RKO (cell line): ENCODE measurements at places on chromosomes 3 and 15.

DNA sequence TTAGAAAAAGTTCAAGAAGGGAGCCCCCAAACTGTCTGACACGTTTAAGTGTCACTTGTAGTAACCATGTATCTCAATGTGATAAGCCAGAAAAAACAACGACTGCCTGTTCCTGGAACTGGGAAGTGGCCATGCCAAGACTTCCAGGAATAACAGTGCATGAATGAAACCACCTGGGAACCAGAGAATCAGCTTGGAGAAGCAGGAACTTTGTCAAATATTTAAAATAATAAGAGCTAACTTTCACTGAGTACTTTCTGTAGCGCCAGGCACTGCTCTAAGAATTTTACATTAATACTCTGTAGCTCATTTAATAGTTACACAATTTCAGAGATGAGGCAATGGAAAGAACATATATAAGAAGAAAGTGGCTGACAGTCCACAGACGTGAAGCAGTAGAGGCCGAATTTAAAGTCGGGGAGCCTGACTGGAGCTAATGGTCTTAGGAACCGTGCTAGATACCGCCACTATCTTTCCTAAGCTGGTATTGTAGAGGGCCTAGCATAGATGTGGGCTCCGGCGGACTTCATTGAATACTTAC, 876 bp downstream of the PLSCR1 start:
- DNase-seq = peak; percentile 32

- DNase-seq = no peak
Observed at GRCh38 chr3:130465521-130465920, 51.5 kb upstream of the COL6A6 start.

DNA sequence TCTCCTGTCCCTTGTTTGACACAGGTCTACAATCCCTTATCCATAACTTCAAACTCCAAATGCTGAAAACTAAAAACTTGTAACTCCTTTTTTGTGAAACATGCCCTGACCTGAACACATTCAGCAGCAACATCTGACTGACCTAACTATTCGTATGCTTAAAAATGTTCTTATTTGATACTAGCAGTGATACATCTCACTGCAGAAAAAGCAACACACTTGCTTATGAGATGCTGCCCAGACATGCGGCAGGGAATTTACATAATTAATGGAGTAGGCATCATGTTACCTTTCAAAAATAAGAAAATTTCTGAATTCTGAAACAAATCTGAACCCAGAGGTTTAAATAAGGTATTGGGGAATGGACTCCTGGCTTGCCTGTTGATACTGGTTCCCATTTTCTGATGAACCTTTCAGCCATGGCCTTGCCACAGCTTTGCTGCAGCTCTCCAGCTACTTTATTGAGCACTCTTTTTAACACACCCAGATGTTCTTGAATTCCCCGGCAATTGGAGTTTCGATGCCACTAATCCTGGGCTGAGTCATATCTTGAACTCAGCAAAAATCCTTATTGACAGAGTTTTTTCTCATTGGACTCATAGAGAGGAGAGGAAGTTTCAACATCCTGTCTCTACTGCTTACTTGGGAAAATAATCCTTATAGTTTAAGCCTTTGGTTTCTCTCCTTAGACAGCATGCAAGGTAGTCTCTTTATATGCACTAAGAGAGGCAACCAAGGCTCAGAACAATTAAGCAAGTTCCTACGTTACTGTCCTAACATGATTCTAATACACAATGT, 296.6 kb upstream of the LMCD1 start:
- DNase-seq = no peak

- no peak for DNase-seq
Observed at GRCh38 chr15:62447742-62448141, 282.7 kb upstream of the C2CD4B start.

DNA sequence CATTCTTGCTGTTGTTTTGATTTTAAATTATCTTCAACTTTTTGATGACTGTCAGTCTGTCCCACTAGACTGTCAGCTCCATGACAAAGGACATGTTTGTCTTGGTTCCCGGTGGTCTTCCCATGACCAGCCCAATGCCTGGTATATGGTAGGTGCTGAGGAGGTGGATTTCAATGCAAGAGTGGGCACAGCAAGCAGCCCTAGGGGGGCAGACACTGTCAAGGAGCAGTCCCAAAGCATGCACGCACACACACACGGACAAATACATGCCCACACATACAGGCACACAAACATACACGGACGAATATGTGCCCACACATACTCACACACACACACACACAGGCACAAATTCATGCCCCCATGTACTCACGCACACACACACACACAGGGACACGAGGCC, 12.0 kb downstream of the KLF15 start:
- no peak for DNase-seq

GRCh38 chr3:133568294-133569014, 5.0 kb upstream of the CDV3 start:
- peak; percentile 81 for DNase-seq

DNA sequence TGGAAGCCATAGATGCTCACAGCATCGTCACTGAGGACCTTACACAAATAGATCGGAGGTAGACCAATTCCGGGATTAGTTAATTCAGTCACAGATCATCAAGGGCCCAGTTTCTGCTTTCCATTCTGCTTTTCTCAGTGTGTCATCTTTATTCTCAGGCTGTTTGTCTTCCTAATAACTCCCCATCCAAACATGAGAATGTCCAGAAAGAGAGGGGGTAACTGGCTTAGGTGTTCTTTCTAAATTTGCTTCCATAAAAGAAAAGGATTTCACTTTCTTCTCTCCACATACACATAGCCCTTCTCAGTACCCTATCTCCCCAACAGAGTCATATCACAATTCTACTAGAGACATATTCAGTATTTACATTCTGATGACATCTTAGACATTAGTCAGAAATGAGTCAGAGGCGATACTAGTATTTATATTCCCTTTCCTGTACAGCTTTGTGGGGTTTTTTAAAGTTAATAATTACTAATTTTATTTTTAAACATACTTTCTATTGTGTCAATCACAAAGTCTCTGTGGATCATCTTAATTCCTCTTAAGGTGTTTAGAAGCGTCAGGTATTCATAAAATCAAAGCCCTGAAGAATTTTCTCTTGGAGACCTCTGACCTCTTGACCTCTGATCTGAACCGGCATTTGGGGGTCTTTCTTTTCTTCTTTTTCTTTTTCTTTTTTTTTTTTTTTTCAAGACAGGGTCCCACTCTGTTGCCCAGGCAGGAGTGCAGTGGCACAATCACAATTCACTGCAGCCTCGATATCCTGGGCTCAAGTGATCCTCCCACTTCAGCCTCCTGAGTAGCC, 24.3 kb upstream of the IL12A start:
- DNase-seq = peak; percentile 77

DNA sequence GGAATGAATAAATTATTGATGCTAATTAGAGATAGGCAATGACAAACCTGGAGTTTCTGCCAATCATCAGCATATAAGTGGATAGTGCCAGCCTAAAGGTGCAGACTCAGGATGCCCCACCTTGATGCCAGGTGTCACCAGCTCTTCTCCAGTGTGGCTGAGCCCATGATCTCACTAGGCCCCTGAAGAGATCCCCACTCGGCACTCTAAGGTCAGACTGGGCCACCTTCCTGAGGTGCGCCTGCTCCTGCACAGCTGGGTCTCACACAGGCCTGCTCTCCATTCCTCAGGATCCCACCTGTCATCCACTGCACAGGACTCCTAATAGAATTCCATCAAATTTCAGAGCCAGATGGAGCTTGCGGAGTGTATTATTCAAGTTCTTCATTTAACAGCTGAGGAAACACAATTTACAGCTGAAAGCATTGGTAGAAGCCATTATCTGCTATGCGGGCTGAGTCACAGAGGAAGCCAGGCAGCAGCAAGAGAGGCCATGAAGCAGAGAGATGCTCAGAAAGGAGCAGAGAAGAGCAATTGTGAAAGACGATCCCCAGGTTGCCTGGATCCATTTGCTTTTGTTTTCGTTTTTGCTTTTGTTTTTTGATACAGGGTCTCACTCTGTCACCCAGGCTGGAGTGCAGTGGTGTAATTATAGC, 25.1 kb upstream of the FSTL1 start:
- DNase-seq = no peak

DNA sequence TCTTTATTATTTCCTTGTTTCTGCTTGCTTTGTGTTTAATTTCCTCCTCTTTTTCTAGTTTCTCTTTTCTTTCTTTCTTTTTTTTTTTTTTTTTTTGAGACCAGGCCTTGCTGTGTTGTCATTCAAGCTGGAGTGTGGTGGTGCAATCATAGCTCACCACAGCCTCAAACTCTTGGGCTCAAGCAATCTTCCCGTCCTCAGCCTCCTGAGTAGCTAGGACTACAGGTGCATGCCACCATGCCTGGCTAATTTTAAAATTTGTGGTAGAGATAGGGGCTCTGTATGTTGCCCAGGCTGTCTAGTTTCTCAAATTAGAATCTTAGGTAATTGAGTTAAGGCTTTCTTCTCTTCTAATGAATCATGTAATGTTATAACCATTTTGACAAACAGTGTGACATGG, 22.4 kb downstream of the SLMAP start:
- DNase-seq = no peak

- DNase-seq = no peak
Observed at GRCh38 chr3:70431911-70432310, 119.5 kb upstream of the MDFIC2 start.

GRCh38 chr15:57494581-57494980, 97.1 kb upstream of the MYZAP start:
- DNase-seq = no peak

DNA sequence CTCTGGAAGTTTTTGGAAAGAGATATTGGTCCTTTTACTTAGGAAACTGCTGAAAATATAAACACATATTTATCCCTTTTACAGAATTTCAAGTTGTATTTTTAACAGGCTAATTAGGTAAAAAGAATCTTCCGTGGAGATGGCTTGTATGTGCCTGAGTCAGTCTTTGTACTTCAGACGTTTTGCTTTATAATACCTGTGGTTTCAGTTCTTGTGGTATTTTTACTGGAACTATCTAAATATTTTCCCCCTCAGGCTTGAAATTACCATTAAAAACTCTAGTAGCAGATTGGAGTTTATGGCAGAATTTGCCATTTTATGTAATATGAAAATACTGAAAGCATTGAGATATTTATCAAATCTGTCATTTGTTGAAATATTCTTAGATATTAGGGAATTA, 151.6 kb upstream of the CGNL1 start:
- no peak for DNase-seq

DNA sequence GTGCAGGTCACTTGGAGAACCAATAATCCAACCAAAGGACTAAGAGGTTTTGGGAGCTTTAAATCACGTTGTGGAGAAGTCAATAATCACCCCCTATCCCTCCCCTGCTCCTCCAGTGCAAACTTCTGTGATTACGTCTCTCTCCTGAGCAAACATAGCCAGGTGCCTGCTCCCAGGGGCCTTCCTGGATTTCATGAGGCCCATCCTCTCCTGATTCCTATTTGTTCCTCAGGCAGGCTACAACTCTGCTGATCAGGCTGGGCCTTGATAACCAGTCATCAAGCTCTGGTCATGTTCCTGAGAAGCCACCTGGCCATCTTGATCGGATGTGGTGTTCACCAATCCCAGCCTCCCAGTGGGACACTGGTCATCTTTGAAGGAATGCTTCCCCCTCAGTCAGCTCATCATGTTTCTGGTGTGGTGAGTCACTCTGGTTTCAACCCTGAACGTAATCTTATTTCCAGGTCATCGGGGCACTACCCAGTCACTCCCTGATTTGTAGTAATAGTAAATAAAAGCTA, 2.9 kb upstream of the ZNF710 start:
- DNase-seq = peak; percentile 88

DNA sequence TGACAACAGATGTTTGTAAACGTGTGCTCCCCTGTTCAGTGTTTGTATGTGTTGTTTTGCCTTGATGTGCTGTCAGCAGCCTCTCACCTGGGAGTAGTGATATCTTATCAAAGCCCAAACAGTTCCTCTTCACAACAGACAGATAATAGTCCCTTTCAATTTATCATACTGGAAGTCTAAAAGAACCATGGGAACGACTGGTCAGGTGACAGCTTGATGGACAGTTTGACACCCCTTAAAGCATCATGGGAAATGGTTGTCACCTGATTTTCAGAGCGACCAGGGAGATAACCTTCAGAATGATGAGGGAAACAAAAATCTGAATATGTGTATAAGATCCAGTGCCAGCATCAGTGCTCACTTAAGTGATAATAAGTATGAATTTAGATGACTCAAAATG, 146.3 kb upstream of the SOX2 start:
- no peak for DNase-seq

DNA sequence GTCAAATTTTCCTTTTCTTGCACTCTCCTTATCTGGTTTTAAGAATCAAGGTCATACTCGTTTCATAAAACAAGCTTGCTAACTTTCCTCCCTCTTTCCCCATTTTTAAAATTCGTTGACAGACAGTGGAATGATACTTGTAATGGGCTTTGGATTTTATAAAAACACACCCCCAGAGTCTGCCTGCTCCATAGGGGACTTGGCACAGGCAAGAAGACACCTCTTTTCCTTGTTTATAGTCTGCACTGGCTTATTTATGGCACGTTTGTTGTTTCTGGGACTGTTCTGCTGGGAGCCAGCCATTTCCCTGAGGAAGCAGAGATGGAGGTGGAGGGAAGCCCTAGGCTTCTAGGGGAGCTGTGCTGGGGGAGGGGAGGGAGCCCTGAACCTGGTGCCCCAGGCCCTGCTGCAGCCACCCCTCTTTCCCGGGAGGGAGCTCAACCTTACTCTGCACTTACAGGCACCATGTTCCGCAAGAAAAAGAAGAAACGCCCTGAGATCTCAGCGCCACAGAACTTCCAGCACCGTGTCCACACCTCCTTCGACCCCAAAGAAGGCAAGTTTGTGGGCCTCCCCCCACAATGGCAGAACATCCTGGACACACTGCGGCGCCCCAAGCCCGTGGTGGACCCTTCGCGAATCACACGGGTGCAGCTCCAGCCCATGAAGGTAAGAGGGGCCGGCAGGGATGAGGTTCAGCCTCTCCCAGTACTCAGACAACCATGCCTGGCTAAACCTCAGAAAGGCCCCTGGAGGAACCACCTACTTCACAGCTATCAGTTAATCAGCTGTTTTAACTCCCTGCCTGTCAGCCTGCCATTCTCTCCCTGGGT, 18.3 kb downstream of the ANKRD63 start:
- no peak for DNase-seq

DNA sequence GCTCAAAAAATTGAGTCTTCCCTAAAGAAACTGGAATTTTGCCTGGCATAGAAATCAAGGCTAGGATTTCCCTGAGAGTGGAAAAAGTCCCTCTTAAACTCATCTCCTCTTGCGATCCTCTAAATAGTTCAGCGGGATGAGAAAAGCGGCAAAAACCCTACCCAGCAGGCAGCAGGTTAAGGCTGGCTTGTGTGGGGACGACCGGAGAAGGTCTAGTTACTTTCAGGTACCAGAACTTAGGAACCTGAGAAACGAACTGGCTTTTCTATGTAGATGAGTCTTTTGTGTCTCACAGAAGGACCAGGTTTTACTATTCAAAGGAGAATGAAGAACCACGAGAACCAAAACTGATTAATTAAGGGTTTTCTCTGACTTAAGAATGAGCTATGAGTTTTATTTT, 523.7 kb upstream of the TGFBR2 start:
- no peak for DNase-seq

DNA sequence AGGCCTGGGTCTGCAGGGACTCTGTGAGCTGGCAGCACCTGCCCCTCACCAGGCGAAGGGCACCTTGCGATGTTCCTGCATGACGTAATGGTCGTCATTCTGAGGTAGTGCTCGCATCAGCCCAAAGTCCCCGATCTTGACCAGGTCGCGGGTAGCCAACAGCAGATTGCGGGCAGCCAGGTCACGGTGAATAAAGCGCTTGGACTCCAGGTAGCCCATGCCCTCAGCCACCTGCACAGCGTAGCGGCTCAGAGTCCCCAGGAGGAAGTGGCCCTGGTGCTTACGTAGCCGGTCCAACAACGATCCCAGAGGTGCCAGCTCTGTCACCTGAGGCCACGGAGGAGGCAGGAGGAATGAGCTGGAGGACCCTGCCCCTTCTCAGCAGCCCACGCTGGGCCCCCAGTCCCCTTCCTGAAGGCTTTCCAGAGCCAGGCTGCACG, 26.3 kb downstream of the TNK2 start:
- no peak for DNase-seq
